CD4-positive, alpha-beta T cell treated with Interleukin-10 for 1 hour (primary cell): ENCODE measurements at places on chromosomes 6 and 20.

DNA sequence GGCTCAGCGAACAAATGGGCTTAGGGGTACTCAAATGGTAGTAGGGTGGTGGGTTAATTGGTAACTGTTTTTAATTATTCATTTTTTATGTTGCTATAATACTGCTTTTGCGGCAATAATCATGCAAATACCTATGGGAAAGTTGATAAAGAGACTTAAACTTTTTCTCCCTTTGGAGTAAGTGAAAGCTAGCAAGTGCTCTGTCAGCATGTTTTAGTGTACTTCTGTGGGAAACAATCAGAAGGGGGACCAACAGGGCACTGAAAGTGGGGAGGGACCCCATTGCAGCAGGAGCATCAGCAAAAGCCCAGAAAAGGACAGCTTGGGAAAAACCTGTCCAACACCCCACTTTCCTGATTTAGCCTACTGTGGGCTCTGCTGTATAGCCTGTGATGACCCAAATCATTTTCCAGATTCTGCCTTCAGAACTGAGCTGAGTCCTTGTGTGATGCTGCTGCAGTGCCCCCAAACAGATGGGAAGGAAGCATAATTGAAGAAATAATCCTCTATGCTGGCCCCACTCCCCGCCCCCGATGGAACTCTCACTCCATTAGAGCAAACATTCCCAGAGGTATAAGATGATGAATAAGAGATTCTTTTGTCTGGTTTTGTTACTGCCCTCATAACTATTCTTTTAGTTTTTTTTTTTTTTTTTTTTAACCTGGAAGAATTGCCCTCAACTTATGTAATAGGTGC is 322.8 kb downstream of the CD83 start:
- DNase-seq: no peak

DNA sequence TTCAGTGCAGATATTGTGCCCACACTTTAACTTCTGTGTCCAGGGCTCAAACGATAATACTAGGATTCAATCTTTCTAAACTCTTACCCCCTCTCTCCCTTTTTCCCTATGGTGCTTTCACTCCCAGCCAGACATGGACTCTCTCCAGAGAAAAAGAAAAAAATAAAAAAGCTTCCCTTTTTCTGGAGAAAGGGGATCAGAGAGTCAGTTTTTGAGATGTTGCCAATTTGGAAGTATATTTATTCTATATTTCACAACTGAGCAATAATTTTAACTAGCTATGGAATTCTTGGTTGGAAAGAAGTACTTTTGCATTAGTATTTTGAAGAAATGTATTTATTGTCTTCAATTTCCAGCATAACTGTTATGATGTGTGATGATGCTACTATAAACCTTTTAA is 72.2 kb upstream of the ZFP64 start:
- DNase-seq: no peak

DNA sequence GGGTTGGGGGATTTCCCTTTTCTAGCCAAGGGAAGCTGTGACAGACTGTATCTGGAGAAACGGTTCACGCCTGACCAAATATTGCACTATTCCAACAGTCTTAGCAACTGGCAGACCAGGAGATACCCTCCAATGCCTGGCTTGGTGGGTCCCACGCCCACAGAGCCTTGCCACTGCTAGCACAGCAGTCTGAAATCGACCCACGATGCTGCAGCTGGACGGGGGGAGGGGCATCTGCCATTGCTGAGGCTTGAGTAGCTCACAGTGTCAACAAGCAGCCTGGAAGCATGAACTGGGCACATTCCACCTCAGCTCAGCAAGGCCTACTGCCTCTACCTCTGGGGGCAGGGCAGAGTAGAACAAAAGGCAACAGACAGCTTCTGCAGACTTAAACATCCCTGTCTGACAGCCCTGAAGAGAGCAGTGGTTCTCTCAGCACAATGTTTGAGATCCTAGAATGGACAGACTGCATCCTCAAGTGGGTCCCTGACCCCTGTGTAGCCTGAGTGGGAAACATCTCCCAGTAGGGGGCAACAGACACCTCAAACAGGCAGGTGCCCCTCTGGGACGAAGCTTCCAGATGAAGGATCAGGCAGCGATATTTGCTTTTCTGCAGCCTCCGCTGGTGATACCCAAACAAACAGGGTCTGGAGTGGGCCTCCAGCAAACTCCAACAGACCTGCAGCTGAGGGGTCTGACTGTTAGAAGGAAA is 89.9 kb upstream of the ECI2 start:
- no peak for DNase-seq

DNA sequence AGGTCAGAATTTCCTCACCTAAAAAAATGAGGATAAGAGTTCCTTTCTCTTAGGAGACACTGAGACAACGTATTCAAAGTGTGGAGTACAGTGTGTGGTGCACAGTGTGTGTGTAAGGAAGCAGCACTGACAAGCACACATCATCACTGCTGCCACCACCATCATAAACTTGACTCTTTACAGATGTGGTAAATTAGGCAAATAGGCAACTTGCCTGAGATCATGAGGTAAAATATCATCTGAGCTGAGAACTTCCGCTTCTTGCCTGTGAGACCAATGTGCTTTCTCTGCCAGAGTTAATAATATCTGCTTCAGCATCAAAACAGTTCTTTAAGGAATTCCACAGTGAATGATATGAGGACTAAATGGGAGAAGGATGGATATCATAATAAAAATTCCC is 52.7 kb downstream of the LYRM4 start:
- no peak for DNase-seq

DNA sequence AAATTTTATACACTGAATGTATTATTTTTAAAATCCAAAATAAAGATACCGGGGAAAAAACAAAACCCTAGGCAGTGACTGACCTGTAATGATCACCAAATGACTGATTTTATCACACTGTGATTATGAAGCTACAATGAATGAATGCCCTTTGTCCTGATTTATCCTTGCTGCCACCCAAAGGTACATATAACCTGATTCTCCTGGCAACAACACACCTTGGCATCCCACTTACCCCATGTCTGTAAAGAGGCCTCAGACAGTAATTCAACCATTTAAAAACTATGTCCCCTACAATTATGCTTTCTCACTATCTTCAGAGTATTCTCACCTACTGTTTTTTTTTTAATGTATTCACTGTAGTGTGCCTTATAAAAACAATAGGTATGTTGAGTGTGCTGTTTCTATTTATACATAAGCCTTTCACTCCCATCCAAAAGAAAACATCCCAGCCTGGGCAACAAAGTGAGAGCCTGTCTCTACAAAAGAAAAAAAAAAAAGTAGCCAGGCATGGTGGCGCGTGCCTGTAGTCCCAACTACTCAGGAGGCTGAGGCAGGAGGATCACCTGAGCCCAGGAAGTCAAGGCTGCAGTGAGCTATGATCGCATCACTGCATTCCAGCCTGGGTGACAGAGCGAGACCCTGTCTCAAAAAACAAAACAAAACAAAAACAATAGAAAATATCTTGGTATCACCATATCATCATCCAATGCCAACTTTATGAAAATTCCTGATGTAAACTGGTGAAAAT is 21.7 kb downstream of the B4GALT5 start:
- DNase-seq: no peak

DNA sequence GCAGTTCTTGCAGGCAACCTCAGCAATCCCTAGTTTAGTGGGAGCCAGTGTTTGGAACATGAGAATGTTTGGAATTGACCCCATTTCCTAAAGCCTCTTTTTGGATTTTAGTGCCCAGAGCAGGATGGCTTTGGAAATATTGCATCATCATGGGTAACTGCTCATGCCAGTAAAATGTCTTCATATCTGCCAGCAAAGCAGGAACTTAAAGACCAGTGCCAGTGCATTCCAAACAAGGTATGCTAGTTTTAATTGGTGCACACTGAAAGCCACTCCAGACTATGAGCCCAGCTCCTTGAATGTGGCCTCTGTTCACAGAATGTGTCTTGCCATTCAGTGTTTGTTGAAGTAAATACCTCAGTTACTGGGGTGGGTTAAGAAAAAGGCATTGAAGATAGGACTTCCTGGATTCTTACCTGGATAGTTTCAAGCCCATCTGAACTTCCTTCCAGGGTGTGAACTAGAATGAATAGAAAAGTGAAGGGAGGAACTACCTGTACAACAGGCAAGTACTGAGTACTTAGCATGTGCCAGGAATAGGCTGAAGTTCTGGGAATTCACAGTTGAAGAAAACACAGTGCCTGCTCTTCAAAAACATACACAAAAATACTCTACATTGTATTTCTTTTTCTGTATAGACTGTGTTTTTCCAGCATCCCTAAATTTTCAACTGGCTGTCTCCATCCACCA is 70.5 kb downstream of the COL19A1 start:
- no peak for DNase-seq

- no peak for DNase-seq
These were observed at the start of gene MLN for GRCh38 chr6:33803571-33804053. TSS of gene MLN (minus strand) at chr6:33804003. CDS start at chr6:33801163, 2,840 bp downstream.

- DNase-seq: no peak
These were observed 94.9 kb downstream of the TINAG start for GRCh38 chr6:54403096-54403495.

- DNase-seq: no peak
These were observed 1.7 kb upstream of the C20orf203 start for GRCh38 chr20:32675223-32675975.

GRCh38 chr6:98840996-98841513 is 6.7 kb downstream of the POU3F2 start:
- DNase-seq: no peak

DNA sequence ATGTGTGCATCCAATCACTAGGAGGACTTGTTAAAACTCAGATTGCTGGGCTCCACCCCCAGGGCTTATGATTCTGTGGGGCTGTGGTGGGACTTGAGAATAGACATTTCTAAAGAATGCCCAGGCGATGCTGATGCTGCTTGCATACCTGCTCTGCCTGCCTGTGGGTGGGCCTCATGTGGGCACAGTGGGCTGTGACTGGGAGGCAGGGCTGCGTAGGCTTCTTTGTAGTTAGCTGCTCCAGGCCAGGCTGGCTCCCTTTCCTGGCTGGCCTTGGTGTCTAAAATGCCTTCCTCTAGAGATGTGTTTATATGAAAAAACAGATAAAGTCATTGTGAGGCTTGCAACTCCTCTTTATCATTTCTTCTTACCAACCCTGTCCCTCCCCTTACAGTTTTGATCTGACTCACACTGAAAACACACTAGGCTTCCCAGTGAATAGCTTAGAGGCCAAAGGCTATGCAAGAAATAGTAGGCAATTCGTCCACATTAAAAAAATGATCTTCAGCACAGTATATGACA is 495.5 kb upstream of the MAP3K7 start:
- no peak for DNase-seq

GRCh38 chr6:166318227-166318626 is 10.0 kb upstream of the PRR18 start:
- DNase-seq: no peak

DNA sequence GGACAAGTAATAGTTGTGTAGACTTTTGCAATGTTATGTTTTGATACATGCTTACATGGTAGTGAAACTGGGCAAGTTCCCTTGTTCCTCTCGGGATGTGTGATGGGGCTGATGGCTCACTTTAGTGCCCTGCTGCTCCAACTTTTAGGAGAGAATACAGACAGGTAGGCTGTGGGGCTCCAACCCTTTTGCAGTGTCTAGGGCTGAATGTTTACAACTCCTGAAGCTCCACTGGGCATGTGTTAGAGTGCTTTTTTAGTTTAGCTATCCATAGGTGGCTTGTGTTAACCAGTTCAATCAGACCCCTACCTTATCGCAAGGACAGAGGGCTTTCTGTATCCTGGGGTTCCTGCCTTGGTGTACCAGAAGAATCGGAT is 33.8 kb downstream of the SERPINB6 start:
- DNase-seq: no peak

- no peak for DNase-seq
These were observed 199.2 kb upstream of the POU3F2 start for GRCh38 chr6:98635191-98635590.

GRCh38 chr6:1406306-1407072 is 17.1 kb downstream of the FOXF2 start:
- DNase-seq: no peak

- DNase-seq: no peak
These were observed 15.5 kb upstream of the BCAS1 start for GRCh38 chr20:54085910-54086309.

- no peak for DNase-seq
These were observed 10.8 kb upstream of the ADA start for GRCh38 chr20:44662261-44662660.

- peak; percentile 91 for DNase-seq
These were observed 29.1 kb upstream of the SERPINB9 start for GRCh38 chr6:2931970-2932748.

- no peak for DNase-seq
These were observed at the start of gene THBS2 for GRCh38 chr6:169253337-169254238. TSS of gene THBS2 (minus strand) at chr6:169253846. CDS start at chr6:169250784, 3,062 bp downstream.

DNA sequence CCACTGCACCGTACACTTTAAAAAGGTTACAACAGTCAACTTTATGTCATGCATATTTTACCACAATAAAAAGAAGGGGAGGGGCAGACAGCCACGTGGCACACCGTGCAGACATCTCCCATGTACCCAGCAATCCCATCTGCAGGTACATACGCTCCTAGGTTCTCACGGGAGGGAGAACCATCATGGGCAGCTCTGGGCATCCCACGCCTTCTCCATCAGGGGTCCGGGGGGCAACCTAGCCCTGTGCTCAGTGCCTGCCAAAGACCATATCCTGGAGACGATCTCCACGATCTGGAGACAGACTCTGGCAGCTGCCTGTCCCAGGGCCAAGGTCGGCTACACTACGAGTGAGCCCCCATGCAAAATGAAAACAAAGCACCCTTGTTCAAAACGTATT is 2.5 kb upstream of the BNIP5 start:
- no peak for DNase-seq

DNA sequence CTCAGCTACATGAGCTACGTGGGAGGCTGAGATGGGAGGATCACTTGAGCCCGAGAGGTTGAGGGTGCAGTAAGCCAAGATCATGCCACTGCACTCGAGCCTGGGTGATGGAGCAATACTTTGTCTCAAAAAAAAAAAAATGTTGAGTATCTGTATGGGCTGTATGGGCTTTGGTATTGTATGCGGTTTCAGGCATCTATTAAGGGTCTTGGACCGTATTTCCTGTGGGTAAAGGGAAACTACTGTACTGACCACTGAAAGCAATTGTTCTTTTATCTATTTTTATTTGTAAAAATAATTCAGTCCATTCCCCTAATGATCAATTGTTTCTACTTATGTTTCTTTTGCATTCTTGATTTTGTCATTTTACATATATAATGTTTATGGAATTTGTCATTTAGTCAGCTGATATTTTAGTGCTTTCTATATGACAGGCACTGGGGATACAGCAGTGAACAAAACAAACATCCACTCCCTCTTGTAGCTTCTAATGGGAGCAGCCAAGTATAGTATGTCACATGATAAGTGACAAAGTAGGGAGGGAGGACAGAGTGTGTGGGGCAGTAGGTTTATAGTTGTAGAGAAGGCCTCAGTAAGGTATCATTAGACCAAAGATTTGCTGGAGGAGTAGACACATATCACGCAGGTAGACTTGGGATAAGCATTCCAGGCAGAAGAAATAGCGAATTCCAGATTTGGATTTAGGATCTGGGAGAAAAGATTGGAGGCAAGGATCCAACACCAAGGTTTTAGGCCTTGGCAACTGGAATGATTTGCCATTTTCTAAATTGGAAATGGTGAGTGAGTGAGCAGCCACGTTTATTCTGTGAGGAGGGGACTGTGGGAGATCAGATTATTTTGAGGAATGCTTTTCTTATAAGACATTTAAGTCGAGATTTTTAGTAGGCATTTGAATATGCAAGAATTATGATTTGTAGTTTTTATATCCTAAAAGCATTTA is 6.0 kb downstream of the PCMT1 start:
- no peak for DNase-seq
